Stimulated activated naive CD8-positive, alpha-beta T cell treated with anti-CD3 and anti-CD28 coated beads, Interleukin-15, Interleukin-2, amounts not matched to agents 100 U/mL and 50 U/mL, for 24 hours (primary cell): ENCODE measurements at places on chromosomes 1 and 21.

GRCh38 chr1:161399257-161399998 is 31.8 kb upstream of the CFAP126 start:
- DNase-seq, result peak; percentile 87

- DNase-seq, result no peak
Observed at GRCh38 chr1:47971385-47972160, 25.6 kb downstream of the TRABD2B start.

GRCh38 chr1:19734472-19734999 is 65.2 kb downstream of the TMCO4 start:
- no peak for DNase-seq

DNA sequence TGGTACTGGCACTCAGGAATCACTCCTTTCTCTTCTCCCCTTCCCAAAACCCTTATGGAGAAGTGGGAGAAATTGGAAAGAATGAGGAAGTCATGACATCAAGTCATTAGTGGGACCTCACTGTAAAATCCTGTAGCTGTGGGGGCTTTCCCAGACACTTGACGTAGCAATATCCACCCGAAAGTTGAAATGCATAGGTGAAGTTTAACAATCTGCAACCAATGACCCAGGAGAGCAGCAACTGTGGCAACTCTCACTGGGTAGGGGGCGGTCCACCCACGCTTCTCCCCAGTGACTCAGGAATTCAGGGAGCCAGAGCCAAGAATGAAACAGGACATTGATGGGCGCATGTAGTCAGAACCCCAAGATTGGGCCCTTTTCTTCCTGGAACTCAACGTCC is 27.0 kb downstream of the ABCA4 start:
- no peak for DNase-seq

DNA sequence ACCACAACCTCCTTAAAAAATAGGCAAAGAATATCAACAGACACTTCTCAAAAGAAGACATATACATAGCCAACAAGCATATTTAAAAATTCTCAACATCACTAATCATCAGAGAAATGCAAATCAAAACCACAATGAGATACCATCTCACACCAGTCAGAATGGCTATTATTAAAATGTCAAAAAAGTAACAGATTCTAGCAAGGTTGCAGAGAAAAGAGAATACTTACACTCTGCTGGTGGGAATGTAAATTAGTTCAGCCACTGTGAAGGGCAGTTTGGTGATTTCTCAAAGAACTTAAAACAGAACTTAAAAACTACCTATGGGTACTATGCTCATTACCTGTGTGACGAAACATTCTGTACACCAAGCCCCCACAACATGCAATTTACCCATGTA is 20.7 kb downstream of the CD1B start:
- DNase-seq, result no peak

DNA sequence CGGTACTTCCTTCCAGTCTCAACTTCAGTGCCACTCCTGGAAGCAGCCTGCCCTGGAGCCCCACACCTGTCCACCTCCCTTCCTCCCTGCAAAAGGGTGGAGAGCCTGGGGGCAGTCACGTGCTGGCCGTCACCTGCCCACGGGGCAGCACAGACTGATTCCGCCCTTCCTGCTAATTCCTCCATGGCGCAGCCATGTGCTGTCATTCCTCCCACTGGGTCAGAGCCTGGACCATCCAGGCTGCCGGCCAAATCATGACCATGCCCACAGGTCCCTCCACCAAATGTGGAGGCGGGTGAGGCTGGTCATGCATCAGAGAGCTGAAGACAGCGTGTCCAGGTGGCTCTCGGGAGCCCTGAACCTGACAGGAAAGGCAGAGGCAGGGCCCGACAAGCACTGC is 24.4 kb upstream of the GPR153 start:
- DNase-seq, result no peak

DNA sequence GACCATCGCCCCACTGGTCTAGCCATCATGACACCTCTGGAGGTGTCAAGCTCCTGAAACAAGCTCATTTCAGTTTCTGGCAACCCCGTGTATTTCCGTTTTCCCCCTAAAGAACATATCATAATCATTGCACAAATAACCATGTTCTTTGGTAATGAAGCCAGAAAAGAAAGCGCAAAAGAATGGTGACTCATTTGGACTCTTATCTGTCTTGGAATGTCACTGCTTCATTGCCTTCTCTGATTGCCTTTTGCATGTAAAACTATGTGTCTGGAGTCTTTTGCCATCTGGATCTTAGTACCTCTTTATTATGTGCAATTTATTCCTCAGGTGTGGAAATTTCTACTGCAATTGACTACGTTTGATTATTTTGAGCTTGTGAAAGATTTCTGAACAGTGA is 110.5 kb downstream of the COLGALT2 start:
- no peak for DNase-seq

DNA sequence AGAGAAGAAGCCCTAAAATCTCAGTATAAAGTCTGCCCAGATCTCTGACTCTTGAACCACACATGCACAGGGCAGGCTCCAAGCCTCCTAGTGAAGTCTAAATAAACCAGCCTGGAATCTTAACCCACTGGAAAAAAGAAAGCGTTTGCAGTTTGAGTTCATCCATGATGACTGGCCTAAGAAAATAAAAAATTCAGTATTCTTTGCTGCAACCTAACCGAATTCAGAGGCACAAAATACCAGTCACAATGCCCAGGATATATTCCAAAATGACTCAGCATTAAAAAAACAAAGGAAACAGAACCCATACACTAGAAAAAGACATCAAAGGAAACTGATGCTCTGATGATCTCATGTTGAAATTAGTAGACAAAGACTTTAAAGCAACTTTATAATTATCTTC is 269.2 kb downstream of the SDCCAG8 start:
- no peak for DNase-seq

- DNase-seq, result no peak
Observed at GRCh38 chr1:230818901-230819300, 49.4 kb downstream of the C1orf198 start.

DNA sequence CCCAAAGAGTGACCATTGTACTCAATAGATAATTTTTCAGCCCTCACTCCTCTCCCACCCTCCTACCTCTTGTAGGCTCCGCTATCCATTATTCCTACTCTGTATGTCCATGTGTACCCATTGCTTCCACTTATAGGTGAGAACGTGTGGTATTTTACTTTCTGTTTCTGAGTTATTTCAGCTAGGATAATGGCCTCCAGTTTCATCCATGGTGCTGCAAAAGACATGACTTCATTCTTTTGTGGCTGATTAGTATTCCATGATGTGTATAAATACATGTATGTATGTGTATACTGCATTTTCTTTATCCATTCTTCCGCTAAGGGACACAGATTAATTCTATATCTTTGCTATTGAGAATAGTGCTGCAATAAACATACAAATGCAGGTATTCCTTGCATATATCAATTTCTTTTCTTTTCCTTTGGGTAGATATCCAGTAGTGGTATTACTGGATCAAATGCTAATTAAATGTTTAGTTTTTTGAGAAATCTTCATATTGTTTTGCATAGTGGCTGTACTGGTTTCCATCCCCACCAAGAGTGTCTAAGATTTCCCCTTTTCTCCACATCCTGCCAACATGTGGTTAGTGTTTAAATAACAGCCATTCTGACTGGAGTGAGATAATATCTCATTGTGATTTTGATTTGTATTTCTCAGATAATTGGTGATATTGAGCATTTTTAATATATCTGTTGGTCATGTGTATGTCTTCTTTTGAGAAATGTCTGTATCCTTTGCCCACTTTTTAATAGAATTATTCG is 4.9 kb downstream of the LY9 start:
- no peak for DNase-seq

DNA sequence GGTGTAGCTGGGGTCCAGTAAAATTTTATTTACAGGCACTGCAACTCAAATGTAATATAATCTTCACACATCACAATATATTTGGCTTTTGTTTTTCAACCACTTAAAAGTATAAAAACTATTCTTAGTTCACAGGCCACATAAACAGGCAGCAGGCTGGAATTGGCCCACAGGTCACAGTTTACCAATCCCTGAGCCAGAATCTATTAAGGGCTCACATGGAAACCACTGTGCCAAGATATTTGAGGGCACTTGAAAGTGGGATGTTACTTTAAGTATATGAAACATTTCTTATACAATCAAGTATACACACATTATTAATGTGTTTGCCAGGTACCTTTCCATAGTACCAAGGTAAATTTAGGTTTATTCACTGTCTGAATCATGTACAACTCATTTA is 71.9 kb upstream of the PRDX6 start:
- DNase-seq, result no peak

GRCh38 chr1:208791456-208791855 is 547.3 kb upstream of the PLXNA2 start:
- DNase-seq, result no peak

DNA sequence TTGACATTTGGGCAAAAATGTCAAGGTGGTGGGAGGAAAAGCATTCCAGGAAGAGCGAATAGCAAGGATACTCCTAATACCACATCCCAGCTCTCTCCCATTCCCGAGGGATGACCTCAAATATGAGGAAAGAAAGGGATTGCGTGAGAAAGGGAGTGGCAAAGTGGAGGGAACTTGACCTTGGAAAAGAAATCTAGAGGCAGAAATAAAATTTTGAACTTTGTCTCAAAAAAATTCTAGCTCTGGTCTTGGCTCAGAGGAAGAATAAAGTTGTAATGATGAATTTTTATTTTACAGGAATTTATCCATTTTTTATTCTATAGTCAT is 127.8 kb downstream of the TBX19 start:
- no peak for DNase-seq

- no peak for DNase-seq
Observed at GRCh38 chr1:99603699-99604560, 42.0 kb upstream of the PALMD start.

DNA sequence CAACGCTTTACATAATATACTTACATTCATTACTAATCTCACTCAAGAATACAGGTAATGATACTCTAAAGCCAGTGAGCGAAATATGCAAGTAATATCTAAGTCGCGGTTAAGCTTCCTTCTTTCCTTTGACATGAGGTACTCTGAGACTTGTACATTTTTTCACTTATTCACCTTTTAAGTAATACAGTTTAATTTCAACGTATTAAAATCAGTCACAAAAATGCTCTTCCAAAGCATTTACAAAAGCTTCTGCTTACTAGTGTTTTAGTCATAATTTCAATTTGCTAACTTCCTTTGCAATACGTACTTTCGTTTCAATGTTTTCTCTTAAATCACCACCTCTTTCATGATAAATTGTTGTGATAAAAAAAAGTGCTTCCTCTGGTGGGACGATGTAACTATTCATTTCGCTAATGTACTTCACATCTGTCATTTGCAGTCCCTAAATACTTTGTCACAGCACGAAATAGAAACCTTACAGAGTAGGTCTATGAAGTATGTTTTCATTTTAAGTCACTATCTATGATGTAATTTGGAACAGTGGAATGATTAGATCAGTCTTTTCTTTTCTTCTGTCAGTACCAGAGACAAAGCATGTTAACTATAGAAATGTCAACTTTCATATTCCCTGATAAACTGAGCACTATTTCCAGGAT is 34.0 kb upstream of the ADGRL4 start:
- no peak for DNase-seq

GRCh38 chr1:149845416-149845815 is 54.0 kb upstream of the BOLA1 start:
- no peak for DNase-seq

DNA sequence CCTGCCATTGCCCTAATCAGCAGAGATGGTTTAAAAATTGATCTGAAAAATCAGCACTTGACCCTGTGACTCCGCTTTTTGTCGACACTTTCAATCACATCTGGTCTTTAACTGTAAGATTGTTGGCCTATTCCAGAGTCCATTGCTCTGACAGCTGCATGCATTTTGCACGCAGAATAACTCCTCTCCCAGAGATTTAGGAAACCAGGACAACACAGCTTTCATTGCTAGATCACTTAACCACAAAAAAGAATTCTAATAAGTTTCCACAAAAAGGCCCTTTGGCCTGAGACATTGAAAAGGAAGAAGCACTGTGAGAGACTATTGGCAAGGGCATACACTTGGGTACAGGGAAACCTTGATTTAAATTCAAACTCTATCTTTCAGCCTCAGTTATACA is 373.1 kb downstream of the TGFB2 start:
- no peak for DNase-seq

- no peak for DNase-seq
Observed at GRCh38 chr1:46150085-46150484, 17.7 kb upstream of the PIK3R3 start.

GRCh38 chr1:219153723-219154122 is 20.0 kb upstream of the LYPLAL1 start:
- no peak for DNase-seq

- DNase-seq, result no peak
Observed at GRCh38 chr1:168114845-168115244, 21.9 kb downstream of the GPR161 start.

DNA sequence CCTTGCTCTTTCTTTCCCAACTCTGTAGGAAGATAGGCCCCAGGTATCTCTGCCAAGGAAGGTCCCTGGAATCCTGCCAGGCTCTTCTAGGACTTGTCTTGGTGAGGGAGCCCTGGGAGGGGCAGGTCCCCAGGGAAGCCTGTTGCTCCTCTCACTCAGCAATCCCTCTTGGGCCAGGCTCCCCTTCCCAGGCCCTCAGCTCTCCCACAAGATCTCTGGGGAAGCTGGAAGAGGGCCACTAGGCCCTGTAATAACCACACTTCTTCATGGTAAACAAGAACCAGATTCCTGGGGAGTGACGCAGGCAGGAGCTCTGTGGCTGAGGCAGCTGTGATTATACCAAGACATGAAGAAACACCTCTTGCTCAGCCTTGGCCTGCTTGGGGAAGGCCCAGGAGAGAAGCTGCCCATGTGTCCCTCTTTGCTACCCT is 9.9 kb upstream of the MAPKAPK2 start:
- DNase-seq, result no peak

DNA sequence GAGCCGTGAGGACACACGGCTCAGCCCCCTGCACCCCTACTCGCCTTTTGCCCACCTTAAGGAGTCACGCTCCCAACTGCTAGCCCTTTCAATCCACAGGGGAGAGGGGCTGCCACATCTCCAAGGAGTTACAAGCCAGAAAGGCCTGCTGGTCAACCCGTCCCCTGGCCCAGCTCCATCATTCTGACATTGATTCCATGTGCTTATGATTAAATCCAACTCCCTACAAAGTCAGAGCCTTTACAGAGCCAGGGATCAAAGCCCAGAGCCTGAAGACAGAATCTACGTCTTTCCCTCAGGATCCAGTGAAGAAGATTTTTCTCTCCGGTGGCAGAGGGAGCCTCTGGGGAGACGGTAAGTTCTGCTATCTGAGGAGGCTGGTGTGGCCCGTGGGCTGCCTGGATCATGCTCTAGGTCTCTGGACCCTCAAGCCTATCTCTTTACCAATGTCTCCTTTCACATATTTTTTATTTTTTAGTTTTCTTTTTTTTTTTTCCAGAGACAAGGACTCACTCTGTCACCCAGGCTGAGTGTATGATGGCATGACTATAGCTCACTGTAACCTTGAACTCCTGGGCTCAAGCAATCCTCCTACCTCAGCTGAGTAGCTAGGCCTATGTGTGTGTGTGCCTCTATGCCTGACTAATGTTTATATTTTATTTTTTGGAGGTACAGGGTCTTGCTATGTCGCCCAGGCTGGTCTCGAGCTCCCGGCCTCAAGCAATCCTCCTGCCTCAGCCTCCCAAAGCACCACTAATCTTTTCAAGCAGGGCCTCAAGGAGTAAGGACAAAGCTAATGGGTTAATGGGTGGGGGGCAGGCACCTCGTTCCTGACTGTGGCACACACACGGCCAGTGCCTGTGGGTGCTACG is 61.3 kb downstream of the SLC66A1 start:
- DNase-seq, result no peak
